CD8-positive, alpha-beta memory T cell (primary cell): ENCODE measurements at places on chromosomes 4 and X. TPM values are rescaled to one million over a fixed set of nuclear protein-coding genes. Genes with fewer than 3 reads are reported as not detected.

The TXK gene
- total RNA-seq = 6.4 TPM

The ABLIM2 gene
- total RNA-seq = 1.1 TPM

The F9 gene
- not detected for total RNA-seq

DNA sequence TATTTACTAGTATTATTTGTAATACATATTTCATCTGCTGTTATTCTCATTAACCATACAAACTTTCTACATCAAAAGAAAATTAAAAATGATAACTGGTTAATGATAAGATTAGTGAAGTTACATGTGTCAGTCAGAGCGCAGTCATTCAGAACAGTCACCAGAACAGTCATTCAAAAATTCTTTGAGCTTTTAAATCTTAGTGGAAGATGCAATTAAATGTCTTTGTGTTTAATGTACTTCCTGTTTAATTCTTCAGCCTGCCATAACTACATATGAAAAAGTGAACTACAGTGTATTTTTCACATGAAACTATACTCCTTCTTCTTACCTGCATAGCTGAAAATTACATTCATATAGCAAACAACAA is 179.7 kb upstream of the NDST4 start:
- no peak overlapping the region for H3K27ac ChIP-seq
- no peaks in the 10 kb centered on the region for H3K27me3 ChIP-seq
- no peaks in the 10 kb centered on the region for H3K4me1 ChIP-seq
- no peak for DNase-seq

The NLGN3 gene
- 0.46 TPM for total RNA-seq

The PPA2 gene
- total RNA-seq = 113 TPM
